GM23338 (cell line): ENCODE measurements at places on chromosomes 3 and 15.

DNA sequence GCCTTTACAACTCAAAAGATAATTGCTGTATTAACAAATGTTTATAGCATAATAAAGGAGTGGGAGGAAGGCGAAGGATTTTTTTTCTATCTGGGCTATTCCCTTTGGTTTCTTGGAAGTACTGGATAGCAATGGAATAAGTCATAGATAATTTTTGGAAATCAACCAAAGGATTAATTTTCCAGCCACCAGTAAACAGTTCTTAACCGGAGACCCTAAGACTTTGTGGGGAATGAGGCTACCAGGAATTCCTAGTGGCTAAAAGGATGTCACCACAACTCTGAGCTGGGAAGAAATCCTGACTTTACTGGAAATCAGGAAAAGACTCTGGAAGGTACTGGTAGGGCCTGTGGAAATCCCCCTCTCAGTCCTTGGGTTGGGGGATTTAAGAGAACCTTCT lies 138.4 kb upstream of the RARB start:
- DNase-seq: no peak

- no peak for DNase-seq
Observed at GRCh38 chr15:49134683-49135341, 20.6 kb downstream of the COPS2 start.

DNA sequence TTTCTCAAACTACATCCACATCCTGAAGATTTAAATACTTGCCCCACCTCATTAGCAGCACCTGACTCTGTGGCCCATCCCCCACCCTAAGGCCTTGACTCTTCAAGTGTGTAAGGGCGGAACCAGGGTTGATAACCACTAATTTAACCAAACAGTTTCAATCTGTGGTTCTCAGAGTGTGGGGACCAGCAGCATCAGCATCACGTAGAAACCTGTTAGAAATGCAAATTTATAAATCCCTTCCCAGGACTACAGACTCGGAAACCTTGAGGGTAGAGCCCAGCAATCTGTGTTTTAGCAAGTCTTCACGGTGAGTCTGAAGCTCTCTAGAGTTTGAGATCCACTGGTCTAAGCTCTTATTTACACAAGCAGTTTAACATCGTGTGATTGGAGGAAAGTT lies 12.4 kb downstream of the GNB4 start:
- peak; percentile 66 for DNase-seq

- peak; percentile 95 for DNase-seq
Observed at GRCh38 chr3:65902304-65902793, 136.4 kb downstream of the MAGI1 start.

- DNase-seq: peak; percentile 93
Observed at GRCh38 chr3:38521391-38521987, 25.3 kb downstream of the EXOG start.

- no peak for DNase-seq
Observed at GRCh38 chr3:5063724-5064123, 58.4 kb upstream of the ARL8B start.

- peak; percentile 53 for DNase-seq
Observed at GRCh38 chr3:195117978-195118581, 152.9 kb downstream of the XXYLT1 start.

DNA sequence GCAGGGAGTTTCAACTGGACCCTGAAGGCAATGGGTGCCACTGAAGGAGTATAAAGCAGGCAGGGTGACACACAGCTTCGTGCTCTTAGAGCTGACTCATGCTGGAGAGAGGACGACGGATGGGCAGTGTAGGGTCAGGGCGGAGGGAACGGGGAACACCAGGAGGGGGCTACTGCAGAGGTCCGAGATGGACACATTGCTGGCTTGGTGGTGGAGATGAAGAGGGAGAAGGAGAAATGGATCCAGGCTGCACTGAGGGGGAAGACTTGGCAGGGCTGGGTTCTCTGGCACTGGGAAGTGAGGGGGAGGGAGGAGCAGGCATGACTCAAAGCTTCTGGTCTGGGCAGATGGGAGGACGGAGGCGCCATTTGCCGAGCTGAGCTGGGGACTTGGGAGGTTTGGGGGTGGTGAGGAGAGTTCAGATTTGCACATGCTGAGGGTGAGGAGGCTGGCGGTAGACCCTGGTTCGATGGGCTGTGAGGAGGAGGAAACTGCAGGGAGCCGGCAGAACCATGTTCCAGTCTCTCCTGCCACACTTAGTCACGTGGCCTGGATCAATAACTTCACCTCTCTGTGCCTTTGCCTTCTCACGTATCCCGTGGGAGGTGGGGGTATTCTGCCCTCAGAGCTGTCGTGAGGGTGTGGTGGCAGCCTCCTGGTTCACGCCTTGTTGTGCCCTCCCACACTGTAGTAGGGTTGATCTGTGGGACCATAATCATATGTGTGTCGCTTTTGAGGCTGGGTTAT lies 4.6 kb upstream of the KCTD6 start:
- no peak for DNase-seq

- DNase-seq: no peak
Observed at GRCh38 chr3:43957553-43957952, 266.8 kb downstream of the ABHD5 start.

DNA sequence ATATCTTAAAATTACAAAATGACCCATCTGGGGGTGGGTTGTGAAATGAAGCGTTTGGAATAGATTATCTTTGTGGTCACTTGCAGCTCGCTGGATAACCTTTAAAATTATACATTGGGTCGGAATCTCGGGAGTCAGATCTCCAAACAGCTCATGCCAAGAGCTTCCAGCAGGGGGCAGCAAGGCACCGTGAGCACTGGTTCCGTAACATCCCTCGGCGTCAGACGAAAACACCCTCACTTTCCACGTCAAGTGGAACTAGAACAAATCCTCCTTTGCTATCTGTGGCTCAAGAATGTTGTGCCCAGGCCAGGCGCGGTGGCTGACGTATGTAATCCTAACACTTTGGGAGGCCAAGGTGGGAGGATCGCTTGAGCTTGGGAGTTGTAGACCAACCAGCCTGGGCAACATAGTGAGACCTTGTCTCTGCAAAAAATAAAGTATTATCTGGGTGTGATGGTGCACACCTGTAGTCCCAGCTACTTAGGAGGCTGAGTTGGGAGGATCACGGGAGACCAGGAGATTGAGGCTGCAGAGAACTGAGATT lies 31.1 kb downstream of the UMPS start:
- DNase-seq: peak; percentile 91

GRCh38 chr15:67372543-67372942 lies 118.0 kb downstream of the IQCH start:
- DNase-seq: no peak

- DNase-seq: no peak
Observed at GRCh38 chr3:135034291-135034768, 239.3 kb downstream of the EPHB1 start.
